ENCODE measurements at places on chromosomes 6 and 20.
A peak's percentile ranks its signal among the peaks of the same experiment; 100 is the strongest.

DNA sequence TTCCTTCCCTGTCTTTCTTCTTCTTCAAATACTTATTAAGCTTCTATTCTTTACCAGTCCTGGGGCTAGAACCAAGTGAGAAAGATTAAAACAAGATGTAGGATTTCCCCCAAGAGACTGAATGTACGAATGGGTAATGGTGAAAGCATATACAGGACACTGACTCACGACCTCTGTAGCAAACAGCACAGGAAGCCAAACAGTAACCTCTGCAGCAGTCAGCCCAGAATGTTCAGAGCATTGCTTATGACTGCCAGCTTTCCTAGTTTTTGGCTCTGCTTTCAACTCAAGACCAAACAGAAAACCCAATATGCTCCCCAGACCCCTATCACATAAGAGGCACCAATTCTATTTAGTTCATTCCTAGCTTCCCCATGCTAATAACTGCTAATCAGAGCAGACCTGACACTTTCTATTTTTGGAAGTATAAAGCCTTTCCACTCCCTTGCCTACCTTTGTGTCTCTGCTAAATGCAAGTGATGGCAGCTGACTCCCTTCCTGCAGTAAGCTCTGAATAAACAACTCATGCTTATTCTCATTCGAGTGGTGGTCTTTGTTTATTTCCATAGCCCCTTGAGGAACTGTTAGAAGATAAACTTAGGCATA is 690.6 kb downstream of the EPM2A start:
- DNase-seq: no peak

DNA sequence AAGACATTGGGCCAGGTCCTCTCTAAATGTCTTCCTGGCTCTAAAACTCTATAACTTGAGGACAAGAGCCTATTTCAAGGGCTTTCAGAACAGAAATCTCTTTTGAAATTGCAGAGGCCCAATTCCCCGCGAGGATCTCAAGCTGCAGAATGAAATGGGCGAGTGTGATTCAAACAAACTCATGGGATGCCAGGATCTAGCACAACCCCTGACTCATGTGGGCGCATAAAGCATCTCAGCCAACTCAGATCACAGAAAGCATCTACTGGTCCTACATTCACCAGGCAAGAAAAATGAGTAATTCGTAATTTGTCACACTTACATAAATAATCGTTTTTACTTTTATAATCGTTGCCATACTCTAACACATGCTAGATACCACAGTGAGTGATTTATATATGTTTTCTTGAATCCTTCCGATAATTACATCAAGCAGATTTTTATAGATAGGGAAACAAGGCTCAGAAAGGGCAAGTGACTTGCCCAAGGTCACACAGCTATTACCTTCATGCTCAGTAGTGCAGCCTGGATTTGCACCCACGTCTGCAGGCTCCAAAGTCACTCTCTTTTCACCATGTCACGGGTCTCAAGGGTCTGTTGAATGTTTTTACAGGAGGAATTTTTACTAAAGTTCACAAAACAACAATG is 26.2 kb downstream of the FOXF2 start:
- no peak for DNase-seq

DNA sequence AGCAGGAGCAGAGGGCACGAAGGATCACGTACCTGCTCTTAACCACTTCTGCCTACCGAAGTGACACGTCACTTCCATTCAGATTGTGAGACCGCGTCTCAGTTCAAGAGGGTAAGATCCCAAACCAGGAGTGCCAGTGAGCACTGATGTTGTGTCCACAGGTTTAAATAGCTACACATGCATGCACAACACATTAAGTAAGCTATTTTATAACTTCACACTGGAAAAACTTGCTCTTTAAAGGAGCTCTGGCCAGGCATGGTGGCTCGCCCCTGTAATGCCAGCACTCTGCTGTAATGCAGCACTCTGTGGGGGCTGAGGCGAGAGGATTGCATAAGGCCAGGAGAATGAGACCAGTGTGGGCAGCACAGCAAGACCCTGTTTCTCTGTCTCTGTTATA is 21.1 kb downstream of the ABHD12 start:
- DNase-seq: no peak

DNA sequence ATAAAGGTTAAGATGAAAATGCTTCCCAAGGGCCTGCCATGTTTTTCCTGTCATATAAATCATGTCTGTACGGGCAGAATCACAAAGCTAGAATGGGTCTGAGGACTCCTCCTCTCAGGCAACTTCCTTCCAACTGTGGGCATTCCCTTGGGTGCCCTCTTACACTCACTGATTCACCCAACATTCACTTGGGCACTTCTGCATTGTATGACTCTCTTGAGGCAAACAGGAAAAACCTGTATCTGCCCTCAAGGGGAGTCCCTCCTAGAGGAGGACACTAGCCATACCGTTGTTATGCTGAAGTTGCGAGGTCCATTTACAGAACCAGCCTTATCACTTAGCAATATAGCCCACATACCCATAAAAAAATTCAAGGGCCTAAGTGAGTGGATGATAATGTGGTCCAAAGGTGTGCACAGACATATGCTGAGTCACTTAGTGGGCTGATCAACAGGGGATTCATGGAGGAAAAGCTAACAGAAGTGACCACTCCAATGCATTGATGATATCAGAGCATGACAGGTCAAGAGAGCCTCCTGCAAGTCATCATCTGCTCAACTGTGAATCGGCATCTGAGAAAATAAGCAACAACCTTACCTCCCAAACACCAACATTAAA is 131.1 kb downstream of the ATXN1 start:
- no peak for DNase-seq

- no peak for DNase-seq
These were observed 53.6 kb downstream of the SCML4 start for GRCh38 chr6:107770541-107770940.

DNA sequence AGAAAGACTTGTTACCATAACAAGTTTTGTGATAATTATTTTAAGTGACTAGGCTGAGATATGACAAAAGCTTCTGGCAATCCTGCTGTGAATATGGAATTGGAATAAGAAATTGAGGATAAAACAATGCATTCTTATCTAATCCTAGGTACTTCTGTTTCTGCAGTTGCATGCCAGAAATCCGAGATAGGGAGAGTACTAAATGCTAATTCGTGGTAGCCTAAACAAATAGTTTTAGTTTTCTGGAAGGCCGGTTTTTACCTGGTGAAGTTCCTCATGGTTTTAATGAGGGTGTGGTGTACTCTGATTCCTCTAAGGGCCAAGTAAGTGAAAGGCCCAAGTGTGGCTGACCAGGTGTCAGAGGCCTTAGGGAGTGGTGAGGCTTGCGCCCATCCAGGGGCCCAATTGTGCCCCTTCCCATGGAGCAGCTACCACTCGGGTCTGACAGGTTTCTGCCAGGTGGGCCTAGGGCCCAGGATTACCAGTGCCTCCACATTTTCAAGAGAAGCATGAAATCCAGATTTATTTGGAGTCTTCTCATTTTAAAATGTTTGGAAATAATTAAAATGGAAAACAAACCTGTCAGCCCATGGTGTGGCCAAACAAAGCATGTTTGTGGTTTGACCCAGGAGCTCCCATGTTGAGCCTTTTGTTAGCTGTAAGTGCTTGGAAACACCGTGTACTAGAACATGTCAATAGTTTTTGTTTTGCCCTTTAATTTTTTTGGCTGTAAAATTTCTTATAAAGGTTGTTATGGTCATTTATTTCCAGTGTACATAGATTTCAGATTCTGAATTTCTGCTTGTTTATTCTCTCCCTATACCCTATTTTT is 6.6 kb downstream of the PLCB4 start:
- no peak for DNase-seq

DNA sequence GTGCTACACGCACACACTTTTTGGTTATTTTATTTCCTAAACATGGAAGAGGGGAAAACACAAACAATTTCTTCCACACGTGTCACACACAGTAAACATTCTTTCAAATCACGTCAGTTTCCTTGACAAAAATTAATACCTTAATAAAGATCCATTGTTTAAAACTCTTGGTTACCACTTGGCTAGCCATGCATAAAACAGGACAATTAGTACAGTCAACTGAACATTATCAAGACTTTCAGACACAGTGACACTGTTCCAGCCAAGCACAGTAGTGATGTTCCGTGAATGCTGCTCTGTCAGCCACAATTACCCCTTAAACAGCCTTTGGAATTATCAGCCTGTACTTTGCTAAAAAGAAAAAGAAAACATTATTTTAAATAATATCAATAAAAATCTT is 50.8 kb downstream of the GMDS start:
- no peak for DNase-seq

DNA sequence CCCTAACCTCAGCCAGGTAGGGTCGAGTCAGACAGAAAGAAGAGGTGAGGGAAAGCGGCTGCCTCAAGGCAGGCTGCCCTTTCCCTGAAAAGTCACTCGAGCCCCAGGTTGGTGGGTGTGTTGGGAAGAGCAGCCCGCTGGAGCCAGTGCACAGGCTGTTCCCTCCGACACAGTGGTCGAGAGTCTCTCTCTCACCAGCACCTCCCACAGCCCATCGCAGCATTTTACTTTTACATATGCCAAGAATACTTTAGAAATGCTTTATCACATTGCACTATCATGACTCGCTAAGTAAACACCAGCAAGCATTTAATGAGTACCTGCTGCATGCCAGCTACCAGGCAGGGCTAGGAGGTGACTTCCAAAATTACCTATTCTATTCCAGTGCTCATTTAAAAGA is 1.7 kb downstream of the PRPH2 start:
- no peak for DNase-seq

- no peak for DNase-seq
These were observed 7.4 kb downstream of the CALHM5 start for GRCh38 chr6:116518621-116519368.

- no peak for DNase-seq
These were observed 243.8 kb upstream of the PLN start for GRCh38 chr6:118304321-118304720.

- no peak for DNase-seq
These were observed 1019.5 kb upstream of the MAP3K7 start for GRCh38 chr6:91606148-91606901.

DNA sequence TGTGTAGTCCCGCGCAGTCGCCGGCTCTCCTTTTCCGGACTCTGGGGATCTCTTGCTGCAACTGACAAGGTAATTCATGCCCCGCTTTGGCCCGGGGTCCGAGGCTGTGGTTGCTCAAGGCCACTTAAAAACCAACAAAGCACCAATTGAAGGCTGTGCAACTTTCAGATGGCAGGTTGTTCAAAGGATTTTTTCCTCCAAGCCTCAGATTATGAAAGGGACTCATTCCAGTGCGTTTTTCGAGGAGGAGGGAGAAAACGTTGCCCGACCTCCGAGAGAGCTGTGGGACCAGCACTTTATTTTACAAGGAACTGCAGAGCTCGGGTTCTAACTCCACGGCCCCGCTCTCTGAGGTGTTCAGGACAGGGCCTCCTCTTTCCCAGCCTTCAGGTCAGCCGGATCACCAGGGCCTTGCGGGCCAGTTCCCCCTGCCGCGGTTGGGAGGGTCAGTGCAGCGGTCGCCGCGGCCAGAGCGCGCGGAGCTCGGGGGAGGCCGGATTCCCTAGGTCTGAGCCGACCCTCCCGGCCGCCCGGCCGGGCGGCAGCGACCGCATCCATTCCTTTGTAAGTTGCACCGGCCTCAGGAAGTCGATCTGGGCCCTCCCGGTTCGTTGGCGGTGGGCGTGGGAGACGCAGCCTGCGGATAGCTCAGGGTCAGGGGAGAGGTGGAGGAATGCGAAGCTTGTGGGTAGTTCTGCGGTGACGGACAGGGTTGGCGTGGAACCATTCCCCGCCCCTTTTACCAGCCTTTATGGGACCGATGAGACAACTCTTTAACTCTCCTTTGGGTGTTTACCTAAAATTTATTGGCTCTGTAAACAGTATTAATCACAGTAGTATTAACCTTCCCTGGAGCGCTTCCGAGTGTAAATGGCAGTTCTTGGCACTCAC is 1.6 kb downstream of the UTRN start:
- peak; percentile 5 for DNase-seq

DNA sequence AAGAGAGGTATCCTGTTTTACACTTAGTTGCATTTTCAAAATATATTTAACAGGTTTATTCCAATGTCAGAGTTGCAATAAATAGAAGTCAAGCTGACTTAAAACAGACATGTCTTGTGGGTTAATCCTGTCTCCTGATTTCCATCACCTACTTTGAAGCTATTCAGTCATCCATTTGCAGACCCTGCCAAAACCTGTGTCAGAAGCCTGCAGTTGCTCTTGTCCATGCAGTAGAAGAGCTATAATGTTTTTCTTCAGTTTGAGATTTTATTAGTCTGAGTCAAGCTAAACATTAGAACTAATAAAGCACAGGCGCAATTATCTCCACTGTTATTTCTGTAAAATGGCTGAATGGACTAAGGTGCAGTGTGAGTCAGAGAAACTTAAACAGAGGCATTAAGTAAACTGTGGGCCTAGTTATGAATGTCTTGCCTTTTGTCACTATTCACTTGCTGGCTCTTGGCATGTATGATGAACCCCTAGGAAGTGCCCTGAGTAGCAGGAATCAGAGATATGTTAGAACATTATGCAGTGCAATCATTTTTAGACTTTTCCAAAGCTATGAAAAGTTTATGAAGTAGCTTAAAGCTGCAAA is 11.0 kb upstream of the HDGFL1 start:
- no peak for DNase-seq

GRCh38 chr6:23994013-23994412 is 132.0 kb upstream of the NRSN1 start:
- DNase-seq: no peak

- no peak for DNase-seq
These were observed 617.4 kb upstream of the CDH4 start for GRCh38 chr20:60634491-60635172.

- no peak for DNase-seq
These were observed 47.5 kb upstream of the ADGRF5 start for GRCh38 chr6:46969206-46969605.

- no peak for DNase-seq
These were observed 33.8 kb upstream of the NT5E start for GRCh38 chr6:85416049-85416448.

GRCh38 chr20:63325021-63325471 is 32.1 kb downstream of the COL20A1 start:
- DNase-seq: no peak

DNA sequence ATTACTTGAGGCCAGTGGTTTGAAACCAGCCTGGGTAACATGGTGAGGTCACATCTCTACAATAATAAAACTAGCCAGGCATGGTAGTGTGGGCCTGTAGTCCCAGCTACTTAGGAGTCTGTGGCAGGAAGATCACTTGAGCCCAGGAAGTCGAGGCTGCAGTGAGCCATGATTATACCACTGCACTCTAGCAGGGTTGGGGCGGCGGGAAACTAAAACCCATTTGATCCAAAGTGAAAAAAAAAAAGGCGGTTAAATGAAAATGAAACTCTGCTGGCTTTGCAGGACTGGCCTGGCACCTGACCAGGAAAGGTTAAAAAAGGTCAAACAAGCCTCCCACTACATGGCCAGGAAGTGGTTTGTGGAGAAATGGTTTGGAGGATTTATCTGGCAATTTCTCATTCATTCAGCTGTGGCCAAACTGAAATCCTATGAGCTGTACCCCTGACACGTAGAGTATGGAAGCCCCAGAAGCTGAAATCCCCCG is 36.6 kb downstream of the MTRES1 start:
- DNase-seq: peak; percentile 28

GRCh38 chr20:34949120-34949519 is 6.5 kb downstream of the GSS start:
- no peak for DNase-seq

DNA sequence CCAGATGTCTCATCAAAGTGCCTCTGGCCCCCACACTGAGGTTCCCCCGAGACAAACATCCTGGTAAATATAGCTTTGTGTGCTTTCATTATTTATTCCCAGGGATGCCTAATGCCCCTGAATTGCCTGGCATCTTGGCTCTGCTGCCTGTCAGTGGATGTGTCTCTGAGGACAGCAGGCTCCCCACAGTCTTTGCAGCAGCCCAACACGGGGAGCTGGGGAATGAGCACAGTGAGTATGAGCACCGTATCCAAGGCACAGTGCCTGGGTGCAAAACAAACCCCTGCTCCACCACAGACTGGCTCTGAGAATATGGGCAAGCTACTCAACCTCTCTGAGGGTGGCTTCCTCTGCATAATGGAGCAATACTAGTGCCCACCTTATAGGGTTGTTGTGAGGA is 165.9 kb downstream of the PTPRT start:
- no peak for DNase-seq

All from DMS79 treated with DMSO at 0.1 percent for 48 hours (cell line).